ENCODE measurements at places on chromosomes 6 and 20.

GRCh38 chr20:21574443-21574842 is 60.6 kb upstream of the NKX2-2 start:
- no peak for DNase-seq

- no peak for DNase-seq
These were observed 191.5 kb downstream of the PREX1 start for GRCh38 chr20:48636301-48636700.

DNA sequence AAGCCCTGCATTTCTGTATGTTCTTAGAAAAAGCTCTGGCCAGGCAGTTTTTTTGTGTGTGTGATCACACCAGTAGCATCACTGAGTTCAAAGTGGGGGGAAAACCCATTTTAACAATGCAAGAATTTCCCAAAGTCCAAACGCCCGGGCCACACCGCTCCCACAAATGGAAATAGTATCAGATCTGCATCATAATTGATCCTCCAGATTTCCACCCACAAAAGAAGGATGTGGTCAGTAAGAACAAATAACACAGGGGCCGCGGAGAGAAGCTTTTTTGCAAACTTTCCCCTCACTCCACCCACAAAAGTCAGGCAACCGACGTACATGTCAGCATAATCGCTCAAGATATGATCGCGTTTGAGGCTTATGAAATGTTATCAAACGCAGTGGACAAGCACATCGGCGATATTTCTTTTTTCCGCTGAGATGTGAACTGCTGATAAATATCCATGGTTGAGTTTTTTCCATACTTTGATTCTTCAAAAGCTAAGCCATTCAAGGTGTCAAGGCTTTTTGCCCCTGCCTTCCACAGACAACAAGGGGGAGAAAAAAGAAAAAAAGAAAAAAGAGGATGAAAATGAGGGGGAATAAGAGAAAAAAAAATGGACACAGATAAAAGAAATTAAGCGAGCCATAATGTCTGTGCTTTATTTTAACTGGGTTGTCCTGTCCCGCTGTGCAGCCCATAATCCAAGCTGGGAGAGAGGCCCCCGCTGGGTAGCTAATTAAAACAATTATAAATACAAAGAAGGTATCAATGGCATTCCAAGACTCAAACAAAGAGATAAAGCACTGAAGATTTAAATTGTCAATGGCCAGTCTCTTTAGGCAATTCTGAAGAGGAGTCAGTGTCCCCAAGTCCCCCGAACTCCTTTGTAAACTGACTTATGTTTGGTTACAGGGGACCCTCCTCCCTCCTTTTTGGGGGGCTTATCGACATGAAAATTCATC is 143.5 kb downstream of the ZFP64 start:
- no peak for DNase-seq

- no peak for DNase-seq
These were observed 100.8 kb downstream of the CAP2 start for GRCh38 chr6:17494177-17494576.

DNA sequence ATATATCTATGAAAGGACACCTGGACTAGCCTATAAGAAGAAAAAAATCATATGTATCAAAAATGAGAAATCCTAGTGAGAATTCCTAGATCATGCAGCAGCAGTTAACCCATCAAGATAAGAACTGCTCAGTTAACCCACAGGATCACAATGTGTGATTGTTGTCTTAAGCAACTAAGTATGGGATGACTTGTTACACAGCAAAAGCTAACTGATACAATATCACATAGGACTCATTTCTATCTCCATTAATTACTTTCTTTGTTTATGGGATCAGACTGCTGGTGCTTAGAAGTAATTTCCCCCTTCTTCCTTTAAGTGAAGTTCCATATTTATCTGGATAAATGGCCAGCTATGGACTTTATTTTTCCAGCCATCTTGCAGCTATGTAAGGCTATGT is 280.8 kb upstream of the MARCKS start:
- no peak for DNase-seq

DNA sequence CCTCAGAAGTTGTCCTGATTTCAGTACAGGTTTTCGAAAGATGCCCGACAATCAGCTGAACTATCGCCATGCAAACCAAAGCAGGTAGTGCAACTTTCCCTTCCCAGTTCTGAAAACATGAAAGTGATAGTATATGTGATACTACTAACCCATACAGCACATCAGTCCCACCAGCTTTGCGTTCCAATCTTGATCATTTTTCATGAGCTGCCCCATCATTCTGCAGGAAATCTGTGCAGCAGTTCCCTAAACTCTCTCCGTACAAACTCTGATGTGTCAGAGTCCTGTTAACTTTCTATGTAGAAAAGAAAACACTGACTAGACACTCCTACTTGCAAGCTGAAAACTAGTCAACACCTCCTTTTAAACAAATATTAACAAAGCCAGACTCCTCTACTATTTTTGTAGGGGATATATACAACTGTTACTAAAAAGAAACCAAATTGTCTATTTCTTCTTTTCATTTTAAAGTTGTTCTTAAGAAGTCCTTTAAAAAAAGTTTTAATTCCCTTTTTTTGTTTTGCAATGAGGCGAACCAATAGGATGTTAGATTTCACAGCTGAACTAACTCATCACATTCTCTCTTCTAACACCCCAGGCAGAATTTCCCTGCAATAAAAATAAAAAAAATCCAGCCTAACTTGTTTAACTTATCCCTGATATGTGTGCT is 99.6 kb upstream of the DST start:
- DNase-seq: no peak

DNA sequence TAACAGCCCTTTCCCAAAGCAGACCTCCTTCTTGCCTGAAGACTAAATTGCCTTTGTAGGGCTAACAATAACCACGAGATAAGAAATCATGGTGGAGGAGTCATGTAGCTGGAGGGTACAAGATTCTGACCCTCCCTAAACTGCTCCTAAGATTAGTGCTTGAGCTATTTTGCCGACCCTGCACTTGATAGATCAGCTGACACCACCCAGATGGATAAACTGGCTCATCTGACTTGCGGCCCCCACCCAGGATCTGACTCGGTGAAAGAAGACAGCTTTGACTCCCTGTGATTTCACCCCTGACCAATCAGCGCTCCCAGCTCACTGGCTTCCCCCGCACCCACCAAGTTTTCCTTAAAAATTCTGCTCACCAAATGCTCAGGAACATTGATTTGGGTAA is 57.6 kb upstream of the UNC93A start:
- no peak for DNase-seq

DNA sequence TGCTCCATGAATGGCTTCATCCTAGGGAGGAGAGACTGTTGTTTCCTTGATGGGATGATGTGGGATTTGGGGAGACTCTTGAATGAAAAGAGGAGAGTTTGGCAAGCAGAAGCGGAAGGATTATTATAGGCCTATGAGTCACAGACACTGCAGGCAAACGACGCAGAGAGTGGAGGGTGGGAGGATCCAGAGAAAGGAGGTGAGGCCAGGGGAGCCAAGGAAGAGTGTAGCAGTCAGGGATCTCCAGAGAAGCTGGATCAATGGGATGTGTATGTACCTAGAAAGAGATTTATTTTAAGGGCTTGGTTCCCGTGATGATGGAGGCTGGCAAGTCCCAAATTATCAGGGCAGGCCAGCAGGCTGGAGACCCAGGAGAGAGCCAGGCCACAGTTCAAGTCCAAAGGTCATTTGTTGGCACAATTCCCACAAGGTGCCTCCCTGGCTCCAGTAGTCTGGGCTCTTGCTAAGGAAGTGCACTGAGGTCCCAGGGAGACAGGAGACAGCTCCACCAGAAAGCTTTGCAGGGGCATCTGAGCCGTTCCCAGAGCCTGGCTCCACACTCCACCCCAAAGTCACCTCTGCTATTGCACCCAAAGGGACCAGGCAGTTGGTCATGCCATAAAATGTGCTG is 76.0 kb downstream of the ADTRP start:
- no peak for DNase-seq

DNA sequence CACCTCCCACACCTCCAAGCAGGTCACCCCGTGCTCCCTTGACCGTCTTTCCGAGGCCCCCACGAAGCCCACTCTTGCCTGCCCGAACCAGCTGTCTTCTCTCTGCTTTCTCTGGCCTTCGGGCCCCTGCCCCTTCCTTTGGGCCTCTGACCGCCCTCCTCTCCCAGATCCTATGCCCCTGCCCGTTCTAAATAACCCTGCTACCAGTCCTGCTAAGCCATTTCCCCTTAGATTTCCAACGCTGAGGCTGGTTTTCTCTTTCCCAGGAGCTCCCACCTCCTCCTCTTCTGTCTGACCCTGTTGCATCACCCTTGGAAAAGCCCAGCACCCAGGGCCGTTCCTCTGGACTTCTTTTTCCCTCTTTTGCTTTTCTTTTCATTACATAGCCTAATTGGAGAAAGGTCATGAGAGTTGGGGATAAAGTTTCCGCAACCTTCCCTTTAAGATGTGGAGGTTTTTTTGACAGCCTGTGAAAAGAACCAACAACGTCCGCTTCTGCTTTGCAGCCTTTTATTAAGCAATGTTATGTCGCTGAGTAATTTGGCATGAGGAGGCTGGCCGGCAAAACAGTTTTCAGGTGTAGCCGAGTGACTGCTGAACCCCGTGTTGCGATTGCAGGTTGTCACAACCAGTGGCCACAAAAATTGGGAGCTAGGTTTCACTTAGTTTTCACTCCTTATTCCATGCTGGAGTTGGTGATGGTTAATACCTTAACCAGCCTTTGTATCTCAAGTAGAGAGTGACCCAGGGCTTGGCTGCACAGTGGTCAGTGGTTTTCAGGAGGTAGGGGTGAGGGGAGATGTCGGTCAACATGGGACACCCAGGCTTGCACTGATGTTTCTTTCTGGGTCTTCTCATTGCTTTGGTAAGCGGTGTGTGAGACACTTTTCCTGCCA is 970 bp downstream of the BLTP3A start:
- peak; percentile 15 for DNase-seq

DNA sequence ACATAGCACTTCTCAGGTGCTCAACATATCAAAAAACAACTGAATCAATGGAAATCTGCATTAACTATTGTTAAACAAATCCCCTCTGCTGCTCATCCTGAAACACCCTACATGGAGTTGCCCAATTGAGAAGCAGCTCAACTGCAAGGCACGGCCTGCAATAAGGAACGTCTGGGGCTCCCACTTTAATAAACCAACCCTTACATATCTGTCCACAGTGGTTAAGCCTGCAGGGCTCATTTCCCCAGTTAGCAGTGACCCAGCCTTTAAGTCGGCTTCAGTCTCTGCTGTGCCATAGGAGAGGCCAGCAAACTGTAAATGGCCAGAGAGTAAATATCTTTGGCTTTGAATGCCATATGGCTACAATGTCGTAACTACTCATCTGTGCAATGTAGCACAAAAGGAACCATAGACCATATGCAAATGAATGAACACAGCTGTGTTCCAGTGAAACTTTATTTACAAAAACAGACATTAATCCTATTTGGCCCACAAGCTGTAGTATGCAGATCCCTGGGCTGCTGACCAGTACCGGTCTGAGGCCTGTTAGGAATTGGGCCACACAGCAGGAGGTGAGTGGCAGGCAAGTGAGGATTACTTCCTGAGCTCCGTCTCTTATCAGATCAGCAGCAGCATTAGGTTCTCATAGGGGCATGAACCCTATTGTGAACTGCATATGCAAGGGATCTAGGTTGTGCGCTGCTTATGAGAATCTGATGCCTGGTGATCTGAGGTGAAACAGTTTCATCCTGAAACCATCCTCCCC is 522.7 kb upstream of the CDH4 start:
- no peak for DNase-seq

GRCh38 chr6:100134297-100134696 is 140.3 kb upstream of the MCHR2 start:
- DNase-seq: no peak

DNA sequence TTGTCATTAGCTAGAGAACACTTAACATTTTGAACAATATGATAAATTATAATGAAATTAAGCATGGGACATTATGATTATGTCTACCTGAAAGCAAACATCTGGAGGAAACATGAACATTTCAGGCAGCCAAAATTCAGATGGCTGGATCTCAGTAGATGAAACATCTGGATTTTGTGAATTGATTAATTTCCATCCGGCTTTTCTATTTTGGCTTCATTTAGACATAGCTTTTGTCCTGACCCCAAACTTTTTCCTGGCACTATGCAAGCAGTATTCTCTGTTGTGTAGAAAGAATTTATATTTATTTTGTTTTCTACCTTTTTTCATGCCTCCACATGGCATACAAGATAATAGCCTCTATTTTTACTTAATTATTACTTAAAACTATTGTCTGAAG is 186.3 kb downstream of the OGFRL1 start:
- no peak for DNase-seq

DNA sequence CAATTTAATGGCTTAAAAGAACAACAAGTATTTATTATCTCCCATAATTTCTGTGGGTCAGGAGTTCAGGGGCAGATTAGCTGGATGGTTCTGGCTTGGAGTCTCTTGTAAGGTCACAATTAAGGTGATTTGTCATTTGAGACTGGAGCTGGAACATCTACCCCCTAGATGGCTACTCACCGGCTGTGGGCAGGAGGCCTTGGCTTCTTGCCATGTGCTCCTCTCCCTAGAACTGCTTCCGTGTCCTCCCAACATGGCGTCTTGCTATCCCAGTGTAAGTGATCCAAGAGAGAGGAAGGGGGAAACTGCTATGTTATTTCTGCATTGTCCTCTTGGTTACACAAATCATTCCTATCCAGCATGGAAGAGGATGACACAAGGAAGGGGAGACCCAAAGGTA is 210.2 kb upstream of the ECI2 start:
- no peak for DNase-seq

DNA sequence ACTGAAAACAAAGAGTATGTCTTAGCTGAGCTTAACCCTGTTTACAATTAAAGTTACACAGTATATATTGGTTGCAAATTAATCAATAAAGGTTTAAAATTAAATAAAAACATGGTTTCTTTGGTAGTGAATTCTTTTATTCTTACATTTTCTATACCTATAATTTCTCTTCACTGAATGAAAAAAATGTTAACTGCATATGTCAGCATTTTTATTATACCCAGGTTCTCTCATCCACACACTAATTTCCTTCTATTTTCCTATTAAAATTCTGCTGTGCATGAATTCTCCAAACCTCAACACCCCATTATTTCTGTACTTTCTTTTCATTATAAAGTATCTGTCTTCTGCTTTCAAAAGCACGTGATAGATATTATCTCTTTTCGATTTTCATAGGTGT is 91.9 kb downstream of the TBC1D32 start:
- no peak for DNase-seq

DNA sequence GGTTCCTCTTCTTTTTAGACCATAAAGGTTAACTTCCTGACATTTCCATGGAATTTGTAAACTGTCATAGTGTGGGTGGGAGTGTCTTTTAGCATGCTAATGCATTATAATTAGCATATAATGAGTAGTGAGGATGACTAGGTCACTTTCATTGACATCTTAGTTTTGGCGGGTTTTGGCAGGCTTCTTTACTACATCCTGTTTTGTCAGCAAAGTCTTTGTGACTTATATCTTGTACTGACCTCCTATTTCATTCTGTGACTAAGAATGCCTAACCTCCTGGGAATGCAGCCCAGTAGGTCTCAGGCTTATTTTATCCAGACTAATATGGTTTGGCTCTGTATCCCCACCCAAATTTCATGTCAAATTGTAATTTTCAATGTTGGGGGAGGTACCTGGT is 149.6 kb upstream of the SYNCRIP start:
- DNase-seq: no peak

GRCh38 chr6:168343239-168344150 is 23.9 kb upstream of the DACT2 start:
- DNase-seq: no peak

GRCh38 chr6:109237077-109237985 is 142.0 kb downstream of the CEP57L1 start:
- DNase-seq: peak; percentile 68

- no peak for DNase-seq
These were observed 88.0 kb upstream of the JAG1 start for GRCh38 chr20:10761786-10762185.
